ENCODE measurements at places on chromosomes 7 and 10.

DNA sequence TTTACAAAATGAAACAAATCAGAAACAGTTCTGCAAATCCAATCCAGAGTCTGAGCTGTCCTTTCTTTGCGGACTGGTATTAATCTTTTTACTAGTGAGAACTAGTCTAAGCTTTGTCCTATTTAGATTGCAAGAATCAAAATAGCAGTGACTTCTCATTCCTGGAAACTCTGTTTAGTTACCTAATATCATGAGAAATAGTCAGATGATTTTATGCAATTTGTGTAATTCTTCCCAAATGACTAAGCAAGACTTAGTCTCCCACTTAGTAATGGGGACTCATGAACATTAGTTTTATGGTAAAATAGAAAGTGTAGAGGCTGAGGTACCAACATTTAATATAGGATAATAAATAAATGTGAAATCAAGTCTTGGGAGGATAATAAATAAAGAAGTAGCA lies 341.3 kb downstream of the DNAJB9 start:
- DNase-seq, result no peak

DNA sequence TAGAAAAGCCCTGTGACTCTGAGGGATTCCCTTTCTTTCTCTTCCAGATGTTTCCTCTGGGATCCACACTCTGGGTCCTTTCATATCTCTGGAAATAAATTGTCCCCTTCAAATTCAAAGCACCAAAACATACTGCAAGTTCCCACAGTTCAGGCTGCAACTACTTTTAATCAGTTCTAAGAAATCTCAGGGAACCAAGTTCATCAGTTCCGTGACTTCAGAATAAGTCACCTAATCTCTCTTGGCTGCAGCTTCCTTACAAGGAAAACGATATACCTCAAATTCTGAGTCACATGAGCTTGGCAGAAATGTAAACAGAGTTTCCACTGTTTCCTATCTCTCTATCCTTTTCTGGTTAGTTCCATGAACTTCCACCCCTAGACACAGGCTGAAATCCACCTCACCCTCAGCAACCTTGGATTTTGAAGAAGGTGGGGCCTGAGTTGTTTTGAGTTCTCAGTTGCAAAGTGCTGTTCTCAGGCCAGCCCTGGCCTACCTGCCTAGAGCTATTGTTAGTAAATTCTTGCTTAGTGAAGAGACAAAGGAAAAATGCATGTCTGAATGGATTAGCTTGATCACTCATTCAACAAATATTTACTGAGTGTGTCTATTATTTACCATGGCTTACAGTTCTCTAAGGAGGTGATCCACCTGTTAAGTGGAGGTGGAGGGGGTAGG lies 59.3 kb upstream of the IL6 start:
- DNase-seq, result no peak

DNA sequence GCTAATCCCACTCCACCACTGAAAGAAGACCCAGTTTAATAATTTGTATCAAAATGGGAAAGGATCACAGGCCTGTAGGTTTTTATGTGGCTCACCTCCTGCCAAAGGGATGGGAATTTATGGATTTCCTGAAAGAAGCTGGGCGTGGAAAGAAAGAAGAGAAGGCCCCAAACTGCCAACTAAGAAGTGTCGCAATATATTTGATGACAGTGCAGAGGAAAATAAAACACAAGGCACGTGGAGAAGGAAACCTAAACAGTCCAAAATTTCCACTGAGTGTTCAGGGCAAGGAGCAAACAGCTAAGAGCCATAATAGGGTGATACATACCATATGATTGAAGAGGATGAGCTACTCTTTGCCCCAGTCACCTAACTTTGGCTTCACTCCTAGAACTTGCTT lies 667.2 kb downstream of the GATA3 start:
- no peak for DNase-seq

DNA sequence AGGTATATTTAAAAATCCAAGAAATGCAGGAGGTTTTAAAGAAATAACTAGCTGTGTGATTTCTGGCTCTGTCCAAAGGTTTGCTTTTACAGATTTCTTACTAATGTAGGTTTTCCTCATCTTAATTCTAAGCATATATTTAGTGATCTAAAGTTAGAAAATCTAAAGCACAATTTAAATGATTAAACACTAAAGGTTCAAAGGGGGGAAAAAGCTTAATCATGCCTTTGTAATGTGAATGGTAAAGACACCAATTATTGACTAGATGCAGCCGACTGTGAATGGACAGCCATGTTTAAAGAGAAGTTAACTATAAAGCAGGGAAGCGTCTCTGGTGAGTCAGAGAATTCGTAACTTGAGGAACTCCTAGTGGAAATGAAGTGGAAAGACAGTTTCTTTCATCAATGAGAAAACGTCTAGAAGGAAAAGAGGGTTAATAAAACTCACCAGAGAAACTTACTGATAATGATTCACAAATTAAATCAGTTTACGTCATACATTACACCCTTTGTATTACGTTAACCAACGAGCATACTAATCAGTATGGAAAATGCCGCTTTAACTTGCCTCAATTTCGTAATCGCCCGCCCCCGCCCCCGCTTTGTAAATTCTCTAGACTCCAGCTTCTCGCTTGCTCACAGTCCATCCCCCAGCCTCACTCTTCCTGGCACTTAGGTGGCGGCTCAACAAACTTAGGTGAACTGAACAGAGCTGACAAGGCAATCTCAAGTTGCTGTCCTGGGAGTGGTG lies 1.1 kb upstream of the HBP1 start:
- DNase-seq, result peak; percentile 82

GRCh38 chr10:116490028-116490662 lies 55.6 kb upstream of the PNLIP start:
- DNase-seq, result peak; percentile 33

- DNase-seq, result peak; percentile 64
Observed at GRCh38 chr7:151017953-151018420, 6.3 kb downstream of the ATG9B start.

DNA sequence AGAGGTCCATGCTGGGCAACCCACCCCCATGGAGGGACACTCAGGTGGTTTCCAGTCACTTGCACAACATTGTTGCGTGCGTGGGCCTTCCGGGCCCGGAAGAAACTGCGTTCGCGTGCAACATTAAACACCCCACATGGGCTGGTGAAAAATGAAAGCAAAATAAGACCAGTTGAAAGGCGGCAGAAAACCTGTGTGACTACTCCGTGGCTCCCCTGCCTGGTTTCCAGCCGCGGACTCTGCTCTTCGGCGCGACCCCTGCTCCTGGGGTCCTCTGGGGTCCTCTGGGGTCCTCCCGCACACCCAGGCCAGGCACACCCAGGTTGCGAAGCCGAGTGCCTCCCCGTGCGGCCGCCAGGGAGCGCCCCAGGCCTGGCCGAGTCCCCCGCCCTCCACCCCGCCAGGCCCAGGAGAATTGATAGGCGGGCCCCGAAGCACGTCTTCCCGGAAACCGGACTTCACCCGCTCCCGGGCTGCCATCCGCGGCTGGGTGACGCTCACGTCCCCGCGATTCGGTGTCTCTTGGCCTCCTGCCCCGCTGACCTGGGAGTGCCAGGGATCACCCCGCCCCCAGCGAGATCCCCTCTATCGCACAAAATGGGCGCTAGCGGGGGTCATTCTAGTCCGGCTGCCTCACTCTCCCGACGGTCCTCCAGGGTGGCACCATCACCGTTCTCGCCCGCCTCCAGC lies 1.9 kb upstream of the SH2D4B start:
- peak; percentile 76 for DNase-seq

DNA sequence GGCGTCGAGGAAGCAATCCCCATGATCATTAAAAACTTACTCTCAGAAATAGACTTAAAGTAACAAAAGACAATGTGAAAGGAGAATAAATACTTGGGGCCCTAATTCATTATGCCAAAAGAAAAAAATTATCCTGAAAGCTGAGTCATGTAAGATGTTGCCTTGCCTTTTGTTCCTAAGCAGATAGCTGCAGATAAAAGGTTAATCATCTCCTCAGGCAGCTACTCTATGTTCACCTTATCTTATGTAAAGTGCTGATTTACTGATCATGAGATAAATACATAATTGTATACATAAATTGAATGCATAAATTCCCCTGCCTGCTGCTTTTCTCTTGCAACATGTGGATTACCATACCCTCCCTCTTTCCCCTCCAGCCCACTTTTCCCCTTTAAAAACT lies 28.1 kb upstream of the CREB3L2 start:
- no peak for DNase-seq

DNA sequence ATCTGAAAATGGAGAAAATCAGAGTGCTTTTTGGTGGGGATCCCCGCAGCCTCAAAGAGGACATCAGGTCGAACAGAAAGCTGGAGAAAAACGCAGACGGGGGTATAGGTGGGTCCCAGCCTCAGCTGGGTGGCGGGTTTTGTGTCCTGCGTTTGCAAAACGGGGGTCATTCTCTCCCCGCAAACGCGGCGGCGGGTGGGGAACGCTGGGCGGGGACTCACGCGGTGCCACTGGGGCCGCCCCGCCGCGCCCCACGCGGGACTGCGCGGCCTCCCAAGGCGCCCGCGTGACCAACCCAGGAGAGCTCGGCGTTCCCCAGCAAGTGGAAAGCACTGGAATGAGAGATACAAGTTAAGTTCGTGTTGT lies 806 bp upstream of the VIPR2 start:
- no peak for DNase-seq

DNA sequence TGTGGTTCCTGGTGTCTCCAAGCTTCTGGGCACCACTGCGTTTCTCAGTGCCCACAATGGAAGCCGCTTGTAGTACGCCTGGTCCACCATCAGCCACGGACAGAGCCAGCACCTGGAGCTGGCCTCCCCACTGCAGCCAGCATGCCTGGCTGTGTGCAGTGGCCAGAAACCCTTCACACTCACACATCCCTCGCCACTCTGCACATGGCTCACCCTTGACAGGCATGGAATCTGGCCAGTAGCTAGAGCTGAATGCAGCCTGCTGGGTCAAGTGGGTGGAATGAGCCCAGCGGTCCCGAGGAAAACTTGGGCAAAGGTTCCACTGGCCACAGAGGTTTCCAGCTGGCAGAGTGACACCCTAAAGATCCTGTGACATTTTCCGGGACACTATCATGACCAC lies 146.0 kb upstream of the ADO start:
- no peak for DNase-seq

DNA sequence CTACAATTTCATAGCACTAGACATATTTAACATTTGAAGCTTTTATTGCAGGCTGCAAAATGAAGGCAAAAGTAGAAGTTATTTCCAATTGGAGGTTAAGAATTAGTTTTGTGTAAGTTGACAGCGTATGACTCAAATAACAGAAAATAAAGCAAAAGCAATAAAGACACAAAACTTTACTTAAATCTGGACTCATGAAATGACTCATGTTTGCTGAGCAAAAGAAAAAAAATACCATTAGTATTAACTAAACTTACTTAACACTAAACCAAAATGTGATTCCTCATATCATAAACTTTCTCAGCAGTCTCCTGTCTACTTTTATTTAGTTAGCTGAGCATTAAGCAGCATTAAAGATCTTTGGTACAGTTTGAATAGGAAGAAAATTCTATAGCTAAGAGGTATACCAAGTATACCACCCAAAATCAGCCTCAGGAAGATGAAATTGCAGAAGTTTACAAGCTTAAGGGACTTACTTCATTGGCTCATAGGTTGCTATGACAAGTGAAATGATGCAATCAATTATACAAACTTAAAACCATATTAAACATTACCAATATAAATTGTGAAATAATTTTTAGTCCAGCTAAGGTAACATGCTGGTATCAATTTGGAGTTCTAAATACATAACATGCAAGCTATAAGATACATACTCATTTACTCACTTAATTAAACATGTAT lies 1131.4 kb downstream of the XPNPEP1 start:
- DNase-seq, result no peak

DNA sequence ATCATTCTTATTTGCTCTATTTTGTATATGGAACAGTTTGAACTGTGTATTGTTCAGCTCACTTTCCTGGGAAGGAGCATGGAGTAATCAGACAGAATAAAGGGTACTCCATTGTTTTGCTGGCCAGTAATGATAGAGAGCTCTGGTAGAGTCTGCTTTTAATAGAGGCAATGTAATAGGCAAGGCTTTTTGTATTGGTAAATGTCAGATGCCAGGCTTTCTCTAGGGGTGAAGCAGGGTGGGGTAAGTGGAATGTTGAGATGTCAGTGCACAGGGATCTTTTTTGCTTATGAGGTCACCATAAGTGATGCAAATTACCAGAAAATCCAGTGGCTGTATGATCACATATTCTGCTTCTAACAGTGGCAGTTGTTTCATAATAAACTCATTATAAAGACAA lies 1088.3 kb upstream of the SORCS1 start:
- DNase-seq, result no peak

- DNase-seq, result no peak
Observed at GRCh38 chr7:122675011-122675410, 23.9 kb downstream of the RNF133 start.

DNA sequence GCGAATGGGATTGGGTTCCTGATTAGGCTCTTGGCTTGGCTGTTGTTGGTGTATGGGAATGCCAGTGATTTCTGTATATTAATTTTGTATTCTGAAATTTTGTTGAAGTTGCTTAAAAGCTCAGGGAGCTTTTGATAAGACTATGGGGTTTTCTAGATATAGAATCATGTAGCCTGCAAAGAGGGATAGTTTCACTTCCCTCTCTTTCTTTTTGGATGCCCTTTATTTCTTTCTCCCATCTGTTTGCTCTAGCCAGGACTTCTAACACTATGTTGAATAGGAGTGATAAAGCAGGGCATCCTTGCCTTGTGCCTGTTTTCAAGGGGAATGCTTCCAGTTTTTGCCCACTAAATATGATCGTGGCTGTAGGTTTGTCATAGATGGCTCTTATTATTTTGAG lies 40.4 kb upstream of the MPP7 start:
- no peak for DNase-seq

DNA sequence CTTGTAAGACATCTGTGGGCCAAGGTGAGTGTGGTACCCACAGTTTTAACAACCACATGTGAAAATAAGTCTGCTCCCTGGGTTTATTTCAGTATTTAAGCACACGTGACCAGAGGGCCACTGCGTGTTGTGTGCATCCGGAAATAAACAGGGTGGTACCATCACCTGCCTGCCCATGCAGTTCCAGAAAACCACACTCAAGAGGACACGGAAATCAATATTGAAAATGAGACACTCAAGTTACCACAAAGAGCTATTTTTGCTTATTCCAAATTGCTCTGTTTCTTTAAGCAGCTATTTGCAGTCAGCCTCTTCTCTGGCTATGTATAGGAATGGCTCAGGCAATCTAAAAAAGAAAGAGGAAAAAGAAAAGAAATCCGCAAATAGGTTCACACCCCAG lies 71.8 kb upstream of the LOXL4 start:
- no peak for DNase-seq

GRCh38 chr7:107527196-107527595 lies 36.5 kb downstream of the COG5 start:
- DNase-seq, result no peak

GRCh38 chr7:151769188-151769821 lies 107.6 kb downstream of the PRKAG2 start:
- DNase-seq, result no peak

DNA sequence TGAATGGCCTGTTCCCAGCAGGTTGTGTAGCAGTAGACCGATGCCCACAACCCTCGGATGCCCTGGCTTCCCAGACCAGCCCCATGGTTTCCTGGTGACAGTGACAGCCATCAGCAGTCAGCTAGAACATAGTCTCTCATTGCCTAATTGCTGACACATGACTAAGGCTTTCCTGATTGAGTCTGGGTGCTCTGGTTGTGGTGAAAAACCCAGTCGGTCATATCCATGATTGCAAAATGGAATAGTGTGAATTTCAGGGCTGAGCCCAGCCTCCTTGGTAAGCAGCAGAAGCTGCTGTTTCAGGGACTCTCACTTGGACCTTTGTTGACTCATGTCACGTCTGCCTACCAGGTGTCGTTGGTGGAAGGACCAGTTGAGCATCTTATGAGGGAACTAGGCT lies 36.6 kb downstream of the POR start:
- DNase-seq, result no peak

All from hematopoietic multipotent progenitor cell treated with erythropoietin and hydrocortisone succinate and interleukin-3 and kit ligand, for 8 days (in vitro differentiated cells).